Activated CD8-positive, alpha-beta memory T cell treated with anti-CD3 and anti-CD28 coated beads, Interleukin-2, amount 10 ng/mL, durations not matched to agents 7 days and 5 days (primary cell): ENCODE measurements at places on chromosomes 16 and 17. TPM values are rescaled to one million over a fixed set of nuclear protein-coding genes. Genes with fewer than 3 reads are reported as not detected.
A peak's percentile ranks its signal among the peaks of the same experiment; 100 is the strongest.

The NTN1 gene
- 0.28 TPM for total RNA-seq

The TMEM114 gene
- not detected for total RNA-seq

The ALOX12B gene
- 0.42 TPM for total RNA-seq

DNA sequence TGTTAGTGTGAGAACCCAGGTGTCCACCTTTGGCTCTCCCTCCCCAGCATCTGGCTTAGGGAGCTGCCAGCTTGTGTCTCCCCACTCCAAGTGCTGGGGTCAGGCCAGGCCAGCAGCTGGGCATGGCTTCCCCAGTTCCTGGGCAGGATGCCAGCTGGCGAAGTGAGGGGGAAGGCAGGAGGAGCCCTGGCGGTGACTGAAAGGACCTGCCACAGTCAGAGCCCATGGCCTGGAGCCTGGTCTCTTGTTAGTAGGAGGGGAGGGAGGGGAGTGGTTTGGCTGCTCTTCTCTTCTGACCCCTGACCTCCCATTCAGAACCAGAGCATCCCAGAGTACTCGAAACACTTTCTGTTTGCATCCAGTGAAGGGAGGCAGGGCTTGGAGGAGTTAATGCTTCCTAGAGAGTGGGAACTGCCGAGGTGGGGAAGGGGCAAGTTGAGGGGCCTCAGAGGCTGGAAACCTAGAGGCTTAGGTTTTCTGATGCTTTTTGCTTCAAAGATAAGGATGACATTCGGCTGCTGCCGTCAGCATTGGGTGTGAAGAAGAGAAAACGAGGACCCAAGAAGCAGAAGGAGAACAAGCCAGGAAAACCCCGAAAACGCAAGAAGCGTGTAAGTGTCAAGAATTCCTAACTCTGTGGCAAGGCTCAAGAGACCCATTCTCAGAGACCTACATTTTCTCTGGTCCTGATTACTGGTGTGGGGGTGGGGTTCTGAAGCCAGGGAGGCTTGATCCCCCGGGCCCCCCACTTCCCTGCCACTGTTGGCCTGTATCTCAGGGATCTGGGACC, 772 bp downstream of the CHD3 start:
- H3K27me3 ChIP-seq: no peaks in the 10 kb centered on the region
- no peak for DNase-seq
- peaks cover 30% of the 10 kb centered on the region for H3K36me3 ChIP-seq
- peak overlapping the region; percentile 40 for H3K27ac ChIP-seq

GRCh38 chr17:80673152-80673920, 128.7 kb downstream of the RPTOR start:
- no peak overlapping the region for H3K4me3 ChIP-seq
- peak overlapping the region; percentile 8 for H3K27ac ChIP-seq
- DNase-seq: no peak
- peaks cover 48% of the 10 kb centered on the region for H3K4me1 ChIP-seq

GRCh38 chr17:57278740-57279387, 22.5 kb downstream of the MSI2 start:
- peak overlapping the region; percentile 20 for H3K27ac ChIP-seq
- no peak for DNase-seq
- peaks cover 49% of the 10 kb centered on the region for H3K36me3 ChIP-seq
- no peak overlapping the region for H3K4me3 ChIP-seq
- no peaks in the 10 kb centered on the region for H3K27me3 ChIP-seq
